Stimulated activated naive CD4-positive, alpha-beta T cell (primary cell): ENCODE measurements at places on chromosomes 2 and 18.

GRCh38 chr2:182522405-182522896 is 95.6 kb upstream of the PDE1A start:
- DNase-seq: no peak

- DNase-seq: no peak
Measured at GRCh38 chr2:187171318-187171717, 276.7 kb downstream of the CALCRL start.

GRCh38 chr18:34691614-34692013 is 18.5 kb upstream of the DTNA start:
- DNase-seq: no peak

GRCh38 chr2:37306024-37306423 is 18.6 kb downstream of the PRKD3 start:
- no peak for DNase-seq

DNA sequence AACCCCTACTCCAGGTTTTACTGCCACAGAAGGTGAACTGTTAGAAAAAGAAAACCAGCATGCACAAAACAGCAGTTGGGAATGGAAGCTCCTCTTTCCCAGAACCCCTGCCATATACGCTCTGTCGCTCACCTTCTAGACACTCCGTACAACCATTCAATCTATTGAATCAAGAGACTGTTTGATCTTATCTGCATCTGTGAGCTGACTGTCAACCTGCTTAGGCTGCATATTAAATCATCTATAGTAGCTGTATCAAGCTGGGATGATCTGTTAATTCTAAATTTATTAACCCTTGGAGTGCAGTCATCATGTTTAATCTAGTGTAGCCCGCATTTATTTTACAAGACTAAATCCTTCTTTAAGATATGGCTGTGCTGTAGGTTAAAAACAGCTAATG is 13.6 kb upstream of the BCL11A start:
- no peak for DNase-seq

DNA sequence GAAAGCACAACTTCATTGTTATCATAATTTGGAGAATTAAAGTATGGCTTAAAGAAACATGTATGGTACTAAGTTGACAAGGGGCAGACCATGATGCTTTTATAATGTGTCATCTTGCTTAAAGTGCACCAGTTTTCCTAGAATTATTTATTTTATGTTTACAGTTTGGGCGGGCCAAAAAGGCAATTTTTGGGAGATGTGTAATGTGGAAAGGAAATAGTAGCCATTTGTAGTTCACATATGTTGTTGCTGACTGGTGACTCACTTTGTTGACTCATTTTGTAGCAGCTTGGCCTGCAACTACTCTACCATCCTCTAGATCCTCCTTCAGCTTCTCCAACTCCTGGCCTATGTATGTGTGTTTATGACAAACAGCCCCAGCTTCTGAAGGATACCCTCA is 7.7 kb downstream of the ZSCAN30 start:
- DNase-seq: no peak

DNA sequence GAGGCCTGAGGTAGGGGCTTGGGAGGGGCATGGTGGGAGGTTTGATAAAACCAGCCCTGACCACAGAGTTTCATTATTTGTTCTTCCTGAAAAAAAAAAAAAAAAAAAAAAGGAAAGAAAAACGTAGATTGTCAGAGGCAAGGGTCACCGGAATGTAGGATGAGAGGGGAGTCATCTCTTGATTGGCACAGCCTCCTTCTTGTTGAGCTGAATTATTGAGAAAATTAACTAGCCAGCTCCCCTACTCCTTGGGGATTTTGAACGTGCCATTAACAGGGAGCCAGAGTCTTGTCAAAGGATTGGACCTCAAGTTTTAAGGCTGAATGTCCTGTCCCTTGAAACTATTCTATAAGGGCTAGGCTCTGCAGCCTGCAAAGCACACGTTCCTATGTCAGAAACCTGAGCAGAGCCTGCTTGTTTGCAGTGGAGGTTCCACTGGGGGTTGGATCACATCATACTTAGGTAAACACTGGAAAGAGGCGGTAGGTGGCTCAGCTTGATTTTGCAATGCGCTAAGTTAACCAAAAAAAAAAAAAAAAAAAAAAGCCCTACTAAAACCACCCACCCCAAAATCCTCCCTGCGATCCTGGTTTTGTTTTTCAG is 2.3 kb downstream of the INHBB start:
- DNase-seq: no peak

- DNase-seq: no peak
Measured at GRCh38 chr2:44753552-44754285, 187.8 kb upstream of the SIX3 start.

DNA sequence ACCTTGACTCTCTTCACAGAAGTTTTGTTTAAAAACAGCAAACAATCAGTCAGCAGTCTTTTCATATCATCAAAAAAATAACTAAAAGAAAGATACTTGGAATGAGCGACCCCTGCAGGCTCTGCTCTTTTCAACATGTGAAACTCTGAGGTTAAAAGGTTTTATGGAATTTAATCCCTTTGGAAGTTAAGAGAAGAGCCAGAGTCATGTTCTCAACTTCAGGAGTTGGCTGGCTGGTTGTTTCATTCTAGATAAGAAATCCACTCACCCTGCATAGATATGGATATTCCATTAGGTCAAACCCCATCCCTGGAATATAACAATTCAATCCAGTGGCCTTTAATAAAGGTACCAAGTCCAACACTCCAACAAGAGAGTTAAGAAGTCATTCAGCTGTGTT is 115.6 kb upstream of the RMDN2 start:
- DNase-seq: no peak

- DNase-seq: no peak
Measured at GRCh38 chr2:47641366-47641765, 141.6 kb upstream of the MSH6 start.

DNA sequence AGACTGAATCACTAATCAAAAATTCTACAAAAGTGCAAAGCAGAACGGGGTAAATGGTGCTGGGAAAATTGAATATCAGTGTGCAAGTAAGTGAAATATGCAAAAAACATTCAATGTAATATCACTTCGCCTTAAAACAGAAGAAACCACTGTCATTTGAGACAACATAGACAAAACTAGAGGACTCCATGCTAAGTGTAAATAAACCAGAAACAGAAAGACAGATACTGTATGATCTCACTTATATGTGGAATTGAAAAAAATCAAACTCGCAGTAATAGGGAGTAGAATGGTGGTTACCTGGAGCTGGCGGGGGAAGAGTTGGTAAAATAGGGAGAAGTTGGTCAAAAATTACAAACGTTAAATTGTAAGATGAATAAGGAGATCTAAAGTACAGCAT is 1420.0 kb upstream of the CDH2 start:
- no peak for DNase-seq

DNA sequence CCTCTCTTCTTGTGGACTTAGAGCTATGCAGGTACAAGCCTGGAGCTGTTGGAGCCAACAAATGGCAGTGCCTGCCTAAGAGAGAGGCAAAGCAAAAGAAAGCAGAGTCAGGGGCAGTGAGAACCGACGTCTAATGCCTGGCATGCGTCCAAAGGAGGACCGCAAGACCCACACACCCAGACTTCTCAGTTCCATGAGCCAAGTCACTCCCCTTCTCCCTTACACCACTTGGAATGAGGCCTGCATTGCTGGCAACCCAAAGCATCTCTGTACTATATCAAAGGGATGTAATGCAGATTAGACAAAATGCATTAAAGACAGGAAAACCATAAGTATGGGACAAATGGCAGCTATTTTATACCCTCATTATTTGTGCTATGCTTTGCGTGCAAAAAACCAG is 49.9 kb upstream of the RNU4ATAC start:
- DNase-seq: no peak

GRCh38 chr2:173355866-173356508 is 1.3 kb downstream of the CDCA7 start:
- no peak for DNase-seq

GRCh38 chr18:55152801-55153200 is 193.5 kb upstream of the CCDC68 start:
- DNase-seq: no peak

GRCh38 chr2:237118025-237118424 is 32.3 kb downstream of the COPS8 start:
- DNase-seq: no peak

GRCh38 chr18:56890632-56891031 is 239.5 kb downstream of the WDR7 start:
- DNase-seq: no peak

- DNase-seq: no peak
Measured at GRCh38 chr2:192555740-192556139, 361.0 kb upstream of the TMEFF2 start.

DNA sequence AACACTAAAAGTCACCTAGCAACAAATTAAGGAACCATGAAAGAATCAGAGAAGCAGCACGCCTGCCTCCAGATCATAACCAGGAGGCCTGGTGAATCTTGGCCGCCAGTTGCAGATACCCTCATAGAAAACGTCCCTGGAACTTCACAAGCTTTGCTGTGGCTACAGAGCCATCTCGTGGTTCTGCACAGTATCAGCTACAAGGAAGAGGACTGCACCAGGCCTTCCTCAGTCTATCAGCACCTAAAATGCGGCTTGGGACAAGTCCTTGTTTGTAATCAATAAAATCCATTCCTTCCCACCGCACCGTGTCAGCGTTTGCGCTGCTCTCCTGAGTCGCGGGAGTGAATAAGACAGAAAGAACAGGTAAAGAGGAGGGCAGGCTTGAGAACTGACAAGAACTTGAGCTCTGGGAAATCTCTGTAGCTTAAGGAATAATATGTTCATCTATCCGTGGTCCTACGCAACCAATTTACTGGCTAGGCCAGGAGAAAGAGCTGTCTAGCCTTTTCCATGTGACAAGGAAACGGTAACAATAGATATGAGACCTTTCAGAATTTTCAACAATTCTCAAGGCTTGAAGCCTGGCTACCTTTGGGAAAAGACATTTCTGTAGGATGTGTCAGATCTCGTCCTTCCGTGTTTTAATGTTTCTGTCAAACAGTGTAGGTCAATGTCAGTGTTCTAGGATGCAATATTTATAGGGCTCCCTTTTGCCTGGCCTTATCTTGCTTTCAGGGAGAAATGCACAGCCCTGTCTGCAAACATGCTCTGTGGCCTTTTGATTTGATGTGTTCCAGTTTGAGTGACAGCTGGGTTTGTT is 128.5 kb upstream of the RAB12 start:
- DNase-seq: no peak

- DNase-seq: no peak
Measured at GRCh38 chr2:129922571-129923264, 56.7 kb upstream of the RAB6C start.

DNA sequence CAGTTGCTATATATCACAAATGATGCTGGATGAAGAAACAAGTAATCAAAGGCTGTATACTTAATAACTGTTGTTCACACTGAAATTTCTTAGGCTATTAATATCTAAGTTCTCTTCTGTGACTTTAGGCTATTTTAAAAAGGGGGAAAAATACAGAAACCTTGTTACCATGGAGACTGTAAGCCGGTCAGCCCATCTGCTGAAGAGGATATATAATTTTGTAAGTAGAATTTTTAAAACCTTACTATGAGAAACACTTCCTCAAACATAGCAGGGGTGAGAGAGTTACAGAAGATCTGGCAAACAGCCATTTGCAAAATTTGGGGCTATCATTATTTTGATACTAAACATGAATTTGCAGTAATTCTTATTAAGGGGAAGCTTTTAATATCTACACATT is 27.8 kb downstream of the CACNB4 start:
- no peak for DNase-seq

GRCh38 chr2:19797871-19798270 is 103.9 kb downstream of the TTC32 start:
- no peak for DNase-seq

GRCh38 chr2:155547571-155547970 is 785.0 kb downstream of the NR4A2 start:
- no peak for DNase-seq

- DNase-seq: no peak
Measured at GRCh38 chr2:120672526-120673204, 63.0 kb upstream of the GLI2 start.

DNA sequence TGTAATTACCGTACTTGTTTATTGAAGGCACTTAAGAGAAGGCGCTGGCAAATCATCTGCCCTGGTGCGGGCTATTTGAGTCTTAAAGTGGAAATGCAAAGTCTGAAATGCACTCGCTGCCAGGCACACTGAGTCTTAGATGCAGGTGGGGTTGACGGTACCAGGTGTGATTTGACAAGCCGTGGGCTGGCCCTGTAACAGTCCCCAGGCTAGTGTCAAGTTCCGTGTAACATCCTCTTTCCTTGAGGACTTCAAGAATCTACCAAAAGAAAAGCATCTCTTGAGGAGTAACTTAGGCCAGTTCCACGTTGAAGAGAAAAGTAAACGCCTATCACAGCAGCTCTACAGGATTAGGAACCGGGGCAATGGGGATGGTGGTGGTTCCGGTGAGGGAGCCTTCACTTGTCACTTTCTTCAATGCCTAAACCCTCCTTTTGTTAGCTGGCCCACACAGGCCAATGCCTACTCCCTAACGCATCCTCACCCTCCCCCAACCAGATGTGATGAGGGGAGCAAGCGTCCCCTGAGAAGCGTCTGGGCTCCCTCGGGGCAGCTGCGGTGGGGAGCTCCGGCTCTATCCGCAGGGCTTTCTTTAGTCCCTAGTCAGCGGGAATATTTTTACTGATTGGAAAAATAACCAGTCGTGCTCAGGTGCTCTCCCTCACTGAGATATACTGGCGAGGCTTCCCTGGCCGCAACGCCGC is 1.5 kb upstream of the UGP2 start:
- no peak for DNase-seq

DNA sequence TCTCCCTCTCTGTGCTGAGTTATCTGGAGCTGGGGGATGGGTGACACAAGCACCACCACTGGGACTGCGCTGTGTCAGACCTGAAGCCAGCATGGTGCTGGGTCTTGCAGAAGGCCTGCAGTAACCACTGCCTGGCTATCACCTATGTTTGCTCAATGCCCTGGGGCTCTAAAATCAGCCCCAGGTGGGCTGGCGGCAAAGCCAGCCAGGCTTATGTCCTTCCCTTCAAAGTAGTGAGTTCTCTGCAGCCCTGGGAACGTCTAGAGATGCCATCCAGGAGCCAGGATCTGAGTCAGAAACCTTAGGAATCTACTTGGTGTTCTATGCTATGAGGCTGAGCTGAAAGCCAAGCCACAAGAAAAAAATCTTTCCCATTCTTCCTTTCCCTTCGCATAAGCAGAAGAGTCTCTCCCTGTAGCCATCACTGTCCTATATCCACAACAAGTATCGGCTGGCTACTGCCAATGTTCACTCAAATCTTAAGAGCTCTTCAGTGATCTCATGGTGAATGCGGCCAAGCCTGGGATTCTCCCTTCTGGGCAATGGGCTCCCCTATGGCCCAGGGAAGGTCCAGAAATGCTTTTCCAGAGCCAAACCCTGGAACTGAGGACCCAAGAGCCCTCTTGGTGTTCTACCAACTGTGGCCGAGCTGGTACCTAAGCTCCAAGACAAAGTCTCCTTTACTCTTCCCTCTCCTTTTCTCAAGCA is 248.7 kb downstream of the ZNF385B start:
- no peak for DNase-seq

- no peak for DNase-seq
Measured at GRCh38 chr2:210259687-210260086, 34.4 kb upstream of the ACADL start.

DNA sequence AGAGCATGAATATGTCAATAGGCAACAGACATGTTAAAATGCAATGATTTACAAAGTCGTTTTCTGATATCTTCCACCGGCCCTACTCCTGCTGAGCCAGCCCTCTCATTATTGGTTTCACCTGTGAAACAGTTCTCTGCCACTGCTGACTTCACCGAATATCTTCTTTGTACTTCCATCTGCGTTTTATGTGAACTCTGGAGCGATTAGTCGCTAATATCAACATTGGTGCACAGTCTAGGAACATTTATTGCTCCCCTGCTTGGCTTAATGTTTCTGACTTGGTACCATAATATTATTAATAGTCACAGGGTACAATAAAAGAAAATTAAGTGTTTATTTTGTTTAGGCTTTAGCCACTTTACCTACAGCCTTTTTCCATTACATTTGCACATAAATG is 105.5 kb downstream of the NCKAP5 start:
- DNase-seq: no peak

- no peak for DNase-seq
Measured at GRCh38 chr2:31031132-31031706, 107.0 kb downstream of the GALNT14 start.
